GM12891 (cell line): ENCODE measurements at places on chromosomes 1 and 21.

- DNase-seq: no peak
These were observed 46.4 kb downstream of the NUAK2 start for GRCh38 chr1:205275133-205275532.

- no peak for DNase-seq
These were observed 73.3 kb downstream of the HSF2BP start for GRCh38 chr21:43585924-43586413.

DNA sequence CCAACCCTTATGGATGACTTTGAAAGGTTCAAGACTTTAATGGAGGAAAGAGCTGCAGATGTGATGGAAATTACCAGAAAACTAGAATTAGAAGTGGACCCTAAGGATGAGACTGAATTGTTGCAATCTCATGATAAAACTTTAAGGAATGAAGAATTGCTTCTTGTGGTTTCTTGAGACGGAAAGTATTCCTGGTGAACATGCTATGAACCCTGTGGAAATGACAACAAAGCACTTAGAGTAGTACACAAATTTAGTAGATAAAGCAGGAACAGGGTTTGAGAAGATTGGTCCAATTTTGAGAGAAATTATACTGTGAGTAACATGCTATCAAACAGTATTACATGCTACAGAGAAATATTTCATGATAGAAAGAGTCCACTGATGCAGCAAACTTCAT, 215.4 kb downstream of the OMA1 start:
- DNase-seq: no peak

DNA sequence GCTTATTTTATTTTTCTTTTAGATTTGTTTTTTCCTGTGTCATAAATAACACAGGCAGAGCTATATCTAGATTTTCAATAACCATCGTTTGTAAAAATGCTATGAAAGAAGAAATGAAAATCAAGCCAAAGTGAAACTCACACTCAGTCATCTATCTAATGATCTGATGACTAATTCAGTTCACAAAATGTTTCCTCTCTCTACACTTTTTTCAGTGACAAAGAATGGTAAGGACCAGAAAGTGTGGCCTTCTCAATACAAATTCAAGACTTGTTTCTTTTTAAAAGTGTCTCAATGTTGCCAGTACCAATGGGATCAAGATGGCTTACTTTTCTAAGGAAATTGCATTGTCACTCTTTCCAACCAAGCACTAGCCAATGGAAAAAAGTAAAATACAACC, 282.8 kb upstream of the PKN2 start:
- no peak for DNase-seq

DNA sequence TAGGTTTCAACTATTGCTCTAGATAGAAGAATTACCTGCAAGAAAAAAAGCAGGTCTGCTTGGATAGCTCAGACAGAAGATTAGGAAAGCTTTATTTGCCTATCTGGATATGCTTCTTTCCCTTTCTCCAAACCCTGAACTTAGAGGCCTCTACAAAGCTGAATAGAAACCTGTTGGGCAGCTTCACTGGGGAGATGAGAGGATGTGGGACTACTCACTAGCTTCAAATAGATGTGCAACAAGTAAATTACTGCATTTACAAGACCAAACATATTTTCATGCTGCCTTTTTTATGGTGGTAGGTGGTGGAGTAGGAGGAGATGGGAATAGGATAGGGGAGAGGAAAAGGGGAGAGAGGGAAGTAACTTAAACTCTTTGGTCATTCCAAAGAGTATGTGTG, 6.4 kb downstream of the CLCA2 start:
- DNase-seq: no peak

- no peak for DNase-seq
These were observed 642 bp upstream of the CREG1 start for GRCh38 chr1:167554028-167554779.
